Large intestine (tissue), 12 donors: ENCODE measurements at places on chromosomes 3 and 15. TPM values are rescaled to one million over a fixed set of nuclear protein-coding genes. Genes with fewer than 3 reads are reported as not detected.

- DNase-seq, result no peak
These were observed 539.1 kb upstream of the ROBO2 start for GRCh38 chr3:76500746-76501275.

DNA sequence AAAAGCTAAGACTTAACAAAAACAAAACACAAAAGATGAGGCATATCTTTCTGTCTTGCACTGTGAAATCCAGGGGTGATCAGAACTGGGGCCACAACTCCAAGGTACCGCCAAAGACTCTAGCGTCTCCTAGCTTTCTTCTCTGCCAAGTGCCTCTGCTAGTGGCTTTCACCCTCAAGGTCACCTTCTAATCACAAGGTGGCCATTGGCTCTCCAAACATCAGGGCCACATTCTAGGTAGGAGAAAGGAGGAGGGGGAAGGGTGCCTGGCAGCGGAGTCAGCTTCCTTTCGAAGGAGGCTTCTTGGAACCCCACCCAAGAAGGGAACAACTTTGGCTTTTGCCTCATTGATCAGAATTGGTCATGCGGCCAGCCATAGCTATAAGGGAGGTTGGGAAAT is 168.8 kb upstream of the SMAD3 start:
- DNase-seq, result no peak

GRCh38 chr3:113668015-113668414 is 28.4 kb downstream of the USF3 start:
- no peak for DNase-seq

- no peak for DNase-seq
These were observed 184.6 kb downstream of the GOLGA6L6 start for GRCh38 chr15:20356911-20357480.

GRCh38 chr3:115814778-115815380 is 191.6 kb downstream of the GAP43 start:
- peak; percentile 43 for DNase-seq

DNA sequence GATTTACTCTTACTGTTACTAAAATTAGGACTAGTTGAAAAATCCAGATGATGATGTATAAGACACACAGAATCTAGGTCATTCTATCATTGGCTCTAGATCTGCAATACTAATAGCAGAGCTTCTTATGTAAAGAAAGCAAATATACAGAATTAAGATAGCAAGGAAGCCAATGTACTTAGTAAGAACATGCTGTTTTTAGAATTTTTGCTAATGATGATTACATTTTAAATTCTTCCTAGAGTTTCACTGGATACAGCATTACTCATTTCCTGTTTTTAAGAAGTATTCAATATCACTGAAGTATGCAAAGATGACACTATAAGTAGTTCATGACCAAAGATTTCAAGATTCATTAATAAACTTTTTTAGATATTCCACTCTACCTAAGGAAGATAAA is 60.7 kb downstream of the CFAP20DC start:
- DNase-seq, result no peak

The IFRD2 gene
- polyA plus RNA-seq, result 55.4 TPM

The SRP14 gene
- polyA plus RNA-seq, result 291 TPM

DNA sequence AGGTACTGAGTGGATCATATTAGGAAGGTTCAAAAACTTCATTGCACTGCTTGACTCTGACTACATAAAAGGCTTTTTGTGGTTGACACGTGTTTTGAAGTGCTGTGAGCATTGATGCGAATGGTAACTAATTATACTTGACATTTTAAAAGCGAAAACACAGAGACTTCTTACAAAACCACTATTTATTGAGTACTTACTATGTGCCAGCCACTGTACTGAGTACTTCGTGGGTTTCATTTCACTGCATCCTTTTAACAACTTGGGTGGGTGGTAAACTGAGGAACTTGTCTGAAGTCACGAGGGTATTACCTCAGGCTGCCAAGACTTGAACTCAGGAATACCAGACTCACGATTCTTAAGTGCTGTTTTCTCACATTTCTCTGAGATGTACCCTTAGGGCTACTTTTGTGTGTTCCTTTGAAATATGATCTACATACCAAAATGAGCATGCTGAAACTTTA is 45.3 kb upstream of the PPP4R2 start:
- no peak for DNase-seq

- DNase-seq, result no peak
These were observed 525.2 kb downstream of the CADM2 start for GRCh38 chr3:85483986-85484385.

GRCh38 chr3:79047581-79047980 is 720.2 kb downstream of the ROBO1 start:
- DNase-seq, result no peak

DNA sequence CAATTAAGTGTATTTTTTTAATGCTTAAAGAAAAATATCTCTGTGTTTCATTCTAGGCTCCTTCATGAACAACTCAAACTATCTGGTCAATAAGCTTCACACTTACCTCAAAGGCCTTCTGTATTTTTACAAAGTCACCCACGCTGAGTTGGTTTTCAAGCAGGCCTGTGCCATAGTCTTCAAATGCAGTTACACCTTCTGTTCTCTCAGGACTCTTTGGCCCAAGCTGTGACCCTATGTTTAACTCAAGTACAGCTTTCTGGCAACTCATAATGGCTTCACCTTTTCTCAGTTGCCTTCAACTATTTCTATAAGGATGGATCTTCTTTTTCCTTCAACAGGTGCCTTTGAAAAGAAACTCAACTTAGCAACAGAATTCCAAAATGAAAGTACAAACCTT is 587 bp downstream of the WDR49 start:
- DNase-seq, result no peak

DNA sequence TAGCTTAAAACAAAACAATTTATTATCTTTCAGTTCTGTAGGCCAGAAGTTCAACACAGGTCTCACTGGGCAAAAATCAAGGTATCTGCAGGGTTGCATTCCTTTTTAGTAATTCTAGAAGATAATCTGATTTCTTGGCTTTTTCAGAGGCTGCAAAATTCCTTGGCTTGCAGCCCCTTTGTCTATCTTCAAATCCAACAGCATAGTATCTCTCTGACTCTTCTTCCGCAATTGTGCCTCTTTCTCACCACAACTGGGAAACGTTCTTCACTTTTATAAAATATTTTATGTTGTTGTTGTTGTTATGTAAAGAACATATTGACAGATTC is 218.7 kb downstream of the STXBP5L start:
- DNase-seq, result no peak

DNA sequence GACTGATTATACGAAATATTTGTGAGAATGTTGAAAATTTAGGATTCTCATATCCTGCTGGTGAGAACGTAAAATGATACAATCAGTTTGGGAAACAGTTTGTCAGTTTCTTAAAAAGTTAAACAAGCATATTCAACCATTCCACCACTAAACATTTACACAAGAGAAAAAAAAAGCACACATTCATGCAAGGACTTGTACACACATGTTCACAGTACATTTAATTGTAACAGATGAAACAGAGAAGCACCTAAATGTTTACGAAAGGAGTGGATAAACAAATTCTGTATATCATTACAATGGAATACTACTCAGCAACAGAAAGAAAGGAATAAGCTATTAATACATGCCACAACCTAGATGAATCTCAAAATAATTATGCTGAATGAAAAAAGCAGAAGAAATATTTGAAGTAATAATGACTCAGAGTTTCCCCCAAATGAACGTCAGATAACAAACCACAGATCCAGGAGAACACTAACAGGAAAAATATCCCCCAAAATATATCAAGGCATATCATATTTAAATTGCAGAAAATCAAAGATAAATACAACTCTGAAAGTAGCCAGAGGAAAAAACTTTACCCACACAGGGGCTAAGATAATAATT is 14.3 kb downstream of the ANKRD28 start:
- no peak for DNase-seq

DNA sequence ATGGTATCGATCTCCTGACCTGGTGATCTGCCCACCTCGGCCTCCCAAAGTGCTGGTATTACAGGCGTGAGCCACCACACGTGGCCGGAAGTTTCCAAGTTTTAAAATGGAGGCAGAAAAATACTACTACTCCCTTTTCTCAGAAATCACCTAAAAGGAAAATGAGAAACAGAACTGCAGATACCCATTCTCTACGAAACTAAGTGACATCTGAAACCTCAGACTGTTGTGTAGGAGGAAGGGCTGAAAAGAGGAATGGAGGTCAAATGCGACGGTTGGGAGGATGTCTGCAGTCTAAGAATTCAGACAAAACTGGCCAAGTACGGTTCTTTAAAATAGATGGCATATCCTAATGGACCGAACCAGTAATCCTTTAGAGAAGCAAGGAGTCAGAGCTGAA is 24.1 kb downstream of the WDR48 start:
- DNase-seq, result no peak

- DNase-seq, result peak; percentile 98
These were observed 22.6 kb upstream of the C3orf70 start for GRCh38 chr3:185175370-185175987.

GRCh38 chr15:80970658-80971057 is 19.0 kb downstream of the MESD start:
- no peak for DNase-seq

- DNase-seq, result no peak
These were observed 22.6 kb downstream of the PDHB start for GRCh38 chr3:58411036-58411435.

The GP5 gene
- polyA plus RNA-seq, result 0.33 TPM

The NANOGP8 gene
- polyA plus RNA-seq, result 0.30 TPM

The CCR9 gene
- polyA plus RNA-seq, result 1.0 TPM

DNA sequence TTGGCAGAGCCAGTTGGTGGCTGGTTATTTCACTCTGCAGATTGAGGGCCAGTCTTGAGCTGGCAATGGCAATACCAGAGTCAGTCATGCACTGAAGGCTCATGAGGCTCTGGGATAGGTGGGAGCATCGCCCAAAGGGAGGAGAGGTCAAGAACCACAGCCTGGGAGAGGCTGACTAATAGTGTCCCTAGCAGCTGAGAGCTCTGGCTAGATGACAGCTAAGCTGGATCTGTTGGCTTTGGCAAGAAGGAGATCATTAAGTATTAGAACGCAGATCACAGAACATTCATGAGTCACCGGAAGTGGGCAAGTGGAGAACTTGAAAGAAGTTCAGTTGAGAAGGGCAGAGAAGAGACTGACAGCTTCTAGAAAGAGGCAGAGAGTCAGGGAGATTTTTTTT is 521.1 kb downstream of the NR2F2 start:
- DNase-seq, result no peak
